HEK293T (cell line): ENCODE measurements at places on chromosomes 16 and 17.

GRCh38 chr17:78114831-78115723, 13.5 kb downstream of the TMC6 start:
- no peak for DNase-seq

GRCh38 chr17:21358682-21359482, 17.3 kb upstream of the KCNJ12 start:
- DNase-seq, result no peak

DNA sequence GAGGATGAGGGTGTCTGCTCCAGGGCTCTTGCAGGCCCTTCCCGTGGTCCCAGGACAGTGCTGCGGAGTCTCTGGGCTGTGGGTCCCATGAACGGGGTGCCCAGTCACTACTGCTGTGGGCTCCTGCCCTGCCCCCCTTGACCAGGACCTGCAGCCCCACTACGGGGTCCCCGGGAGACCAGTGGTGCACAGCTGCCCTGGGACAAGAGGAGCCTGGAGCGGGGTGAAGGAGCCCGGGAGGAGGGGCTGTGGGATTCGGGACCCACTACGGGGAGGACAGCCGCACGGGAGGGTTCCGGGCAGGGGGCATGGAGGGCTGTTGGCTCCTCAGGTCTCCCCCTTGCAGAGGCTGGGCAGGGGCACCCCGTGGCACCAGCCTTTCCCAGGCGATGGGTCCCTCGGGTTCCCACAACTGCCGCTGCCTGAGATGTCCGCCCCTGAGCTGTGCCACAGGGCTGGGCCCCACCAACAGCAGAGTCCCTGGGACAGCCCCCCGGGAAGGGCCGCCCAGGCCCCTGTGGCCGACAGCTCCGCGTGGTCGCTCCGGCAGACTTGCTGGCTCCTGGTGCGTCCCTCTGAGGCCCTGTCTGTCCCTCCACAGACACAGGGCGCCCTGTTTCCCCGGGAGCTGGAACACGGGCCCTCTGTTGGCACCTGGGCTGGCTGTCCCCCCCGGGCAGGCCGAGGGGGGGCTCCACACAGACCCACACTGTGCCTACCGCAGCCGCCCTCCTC, 52.1 kb upstream of the GNG13 start:
- no peak for DNase-seq

- DNase-seq, result peak; percentile 78
These were observed 34.7 kb downstream of the SBK1 start for GRCh38 chr16:28326881-28327610.

DNA sequence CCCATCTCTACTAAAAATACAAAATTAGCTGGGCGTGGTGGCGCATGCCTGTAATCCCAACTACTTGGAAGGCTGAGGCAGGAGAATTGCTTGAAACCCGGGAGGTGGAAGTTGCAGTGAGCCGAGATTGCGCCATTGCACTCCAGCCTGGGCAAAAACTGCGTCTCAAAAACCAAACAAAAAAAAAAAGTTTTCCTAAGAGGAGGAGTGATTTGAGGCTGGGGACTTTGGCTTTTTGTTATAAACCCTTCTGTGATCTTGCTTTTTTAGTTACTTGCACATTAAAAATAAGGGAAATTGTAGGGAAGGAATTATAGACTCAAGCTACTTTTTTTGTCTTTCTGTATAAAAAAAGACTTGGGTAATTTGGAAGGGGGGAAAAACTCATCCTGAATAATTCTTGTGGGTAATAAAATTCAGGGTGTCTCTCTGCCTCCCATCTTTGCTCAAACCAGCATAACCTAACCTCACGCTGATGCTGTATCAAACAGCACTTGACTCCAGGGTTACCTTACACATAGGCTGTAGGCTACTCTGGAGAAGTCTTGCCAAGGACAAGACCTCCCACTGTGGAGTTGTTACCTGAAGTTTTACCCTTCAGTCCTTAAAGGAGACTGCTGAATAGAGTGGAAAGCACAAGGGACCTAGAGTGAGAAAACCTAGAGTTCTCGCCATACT, 1.7 kb upstream of the CDR2 start:
- no peak for DNase-seq

DNA sequence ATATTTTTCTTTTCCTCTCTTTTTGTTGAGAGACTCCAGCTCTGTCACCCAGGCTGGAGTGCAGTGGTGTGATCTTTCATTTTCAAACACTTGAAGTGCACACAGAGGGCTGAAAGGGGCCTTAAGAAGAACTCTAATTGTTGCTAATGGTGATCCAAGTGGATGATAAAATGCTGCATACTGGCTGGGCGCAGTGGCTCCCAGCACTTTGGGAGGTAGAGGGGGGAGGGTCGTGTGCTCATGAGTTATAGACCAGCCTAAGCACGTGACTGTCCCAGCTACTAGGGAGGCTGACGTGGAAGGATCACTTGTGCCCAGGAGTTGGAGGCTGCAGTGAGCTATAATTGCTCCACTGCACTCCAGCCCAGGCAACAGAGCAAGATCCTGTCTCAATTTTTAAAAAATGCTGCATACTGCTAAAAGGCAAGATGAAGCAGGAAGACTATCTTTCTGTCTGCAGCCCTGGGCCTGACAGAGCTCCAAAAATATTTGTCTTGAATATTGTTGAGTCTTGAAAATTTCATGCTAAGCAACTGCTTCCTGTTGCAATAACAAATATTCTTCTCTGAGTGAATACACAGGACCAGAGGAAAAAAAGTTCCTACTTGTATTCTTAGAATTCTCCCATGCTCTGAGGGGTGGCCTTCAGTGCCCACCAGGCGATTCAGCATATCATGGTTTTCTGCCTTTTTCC, 63.7 kb upstream of the AKTIP start:
- DNase-seq, result no peak

DNA sequence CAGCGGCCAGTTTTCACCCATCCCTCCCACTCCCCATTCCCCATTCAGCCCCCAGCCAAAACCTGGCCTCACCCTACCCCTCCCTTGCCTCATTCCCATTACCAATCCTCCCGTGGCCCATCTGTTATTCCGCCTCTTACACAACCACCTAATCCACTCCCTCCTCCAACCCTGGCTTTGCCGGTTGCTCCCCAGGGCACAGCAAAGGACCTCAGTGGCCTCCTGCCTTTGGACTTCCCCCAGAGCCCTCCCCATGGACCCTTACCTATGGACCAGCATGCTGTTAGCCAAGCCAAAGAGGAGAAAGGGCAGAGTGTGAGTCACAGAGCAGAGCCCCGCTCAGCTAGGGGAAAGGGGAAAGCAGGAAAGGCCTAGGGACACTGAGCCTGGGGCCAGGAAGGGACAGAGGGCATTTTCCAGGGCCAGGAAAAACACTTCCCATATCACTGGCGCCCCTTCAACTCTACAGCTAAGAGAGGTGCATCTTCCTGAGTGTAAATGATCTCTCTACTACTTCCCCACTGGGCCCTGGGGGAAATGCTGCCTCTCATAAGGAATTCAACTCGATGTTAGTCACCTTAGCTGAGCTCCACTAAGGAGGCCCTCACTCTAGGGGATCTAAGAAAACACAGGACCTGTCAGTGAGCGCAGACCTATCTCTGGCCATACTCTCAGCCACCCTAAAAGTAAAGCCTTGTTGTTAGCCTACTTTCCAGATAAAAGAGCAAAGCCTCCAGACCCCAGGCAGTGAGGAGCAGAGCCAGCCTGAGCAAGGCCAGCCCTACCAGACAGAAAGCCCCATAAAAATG, 10.6 kb downstream of the PEMT start:
- DNase-seq, result no peak

DNA sequence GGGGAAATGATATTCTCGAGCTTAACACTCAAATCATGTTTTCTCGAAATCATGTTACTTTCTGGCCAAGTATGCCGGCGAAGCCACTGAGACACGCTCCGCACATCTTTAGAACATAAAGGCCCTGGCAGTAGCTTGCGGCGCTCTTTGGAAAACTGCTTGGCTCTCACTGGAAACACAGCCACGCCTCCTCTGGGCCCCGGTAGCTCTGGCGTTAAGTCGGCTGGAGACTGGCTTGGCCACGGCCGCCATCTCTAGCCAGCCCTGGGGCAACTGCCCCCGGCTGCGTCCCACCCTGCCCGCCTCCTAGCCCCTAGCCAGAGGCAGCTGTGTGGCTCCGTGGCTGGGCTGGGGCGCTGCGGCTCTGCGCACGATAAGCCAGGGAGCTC, 9.2 kb upstream of the BAIAP2 start:
- DNase-seq, result no peak
